ENCODE measurements at places on chromosomes 2 and 18.

- no peak for DNase-seq
Observed at GRCh38 chr2:181190711-181191110, 210.3 kb downstream of the UBE2E3 start.

- DNase-seq, result no peak
Observed at GRCh38 chr2:199201539-199201938, 256.2 kb downstream of the SATB2 start.

- peak; percentile 35 for DNase-seq
Observed at GRCh38 chr2:223944166-223944702, 901 bp downstream of the WDFY1 start.

DNA sequence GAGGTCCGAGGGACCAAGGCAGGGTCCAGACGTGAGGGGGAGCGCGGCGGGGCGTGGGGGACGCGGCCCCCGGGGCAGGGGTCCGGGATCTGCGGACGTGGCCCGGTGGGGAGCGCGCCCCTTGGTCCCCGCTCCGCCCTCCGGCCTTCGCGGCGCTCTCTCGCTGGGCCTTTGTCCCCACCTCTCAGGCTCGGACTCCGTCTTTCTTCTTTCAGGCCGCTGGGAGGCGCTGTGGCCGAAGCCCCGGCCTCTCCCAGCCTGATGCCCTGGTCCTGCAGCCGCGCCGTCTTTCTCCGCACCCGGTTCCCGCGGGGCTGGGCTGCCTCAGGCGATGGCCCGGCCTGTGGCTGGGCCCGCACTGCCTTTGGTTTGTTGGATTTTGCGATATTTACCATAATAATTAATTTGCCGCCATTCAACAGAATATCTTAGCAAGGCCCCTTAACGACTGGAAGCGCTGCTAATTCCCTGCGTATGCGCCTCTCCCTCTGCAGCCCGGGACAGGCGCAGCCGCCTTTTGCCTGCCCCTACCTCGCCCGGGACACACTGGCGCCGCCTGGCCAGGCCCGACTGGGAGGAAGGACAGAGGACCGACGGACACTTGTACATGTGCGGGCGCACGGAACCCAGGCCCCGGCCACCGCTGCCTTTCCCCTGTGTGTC lies 10.8 kb downstream of the SIX3 start:
- DNase-seq, result peak; percentile 52

DNA sequence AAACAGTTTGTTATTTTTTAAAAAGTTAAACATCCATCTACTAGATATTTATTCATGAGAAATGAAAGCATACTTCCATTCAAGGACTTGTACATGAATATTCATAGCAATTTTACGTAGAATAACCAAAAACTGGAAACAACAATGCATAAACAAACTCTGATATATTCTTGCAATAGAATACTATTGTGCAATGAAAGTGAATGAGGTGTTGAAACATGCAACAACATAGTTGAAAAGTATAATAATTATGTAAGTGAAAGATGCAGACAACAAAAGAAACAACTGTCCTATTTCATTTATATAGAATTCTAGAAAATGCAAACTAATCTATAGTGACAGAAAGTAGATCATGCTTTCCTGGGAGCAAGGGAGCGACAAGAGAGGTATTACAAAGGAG lies 206.6 kb upstream of the KLHL29 start:
- DNase-seq, result no peak

- no peak for DNase-seq
Observed at GRCh38 chr2:168119515-168120141, 127.8 kb downstream of the STK39 start.

DNA sequence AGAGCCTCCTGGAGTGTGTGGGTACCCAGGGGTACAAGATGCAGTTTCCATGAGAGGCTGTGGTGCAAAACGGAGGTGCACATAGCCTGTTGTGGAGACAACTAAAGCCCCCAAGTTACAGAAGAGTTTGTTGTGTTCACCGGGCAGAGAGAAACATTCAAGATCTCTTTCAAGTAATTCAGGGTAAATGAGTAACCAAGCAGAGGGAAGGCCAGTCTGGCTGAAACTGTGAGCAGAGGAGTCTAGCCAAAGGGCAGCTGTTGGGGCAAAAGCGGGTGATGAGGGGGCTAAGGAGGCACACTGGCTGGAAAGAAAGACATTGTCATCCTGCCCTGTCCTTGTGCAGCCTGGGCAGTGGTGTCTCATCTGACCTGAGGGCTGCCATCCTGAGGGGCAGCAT lies 52.0 kb downstream of the CXCR4 start:
- no peak for DNase-seq

DNA sequence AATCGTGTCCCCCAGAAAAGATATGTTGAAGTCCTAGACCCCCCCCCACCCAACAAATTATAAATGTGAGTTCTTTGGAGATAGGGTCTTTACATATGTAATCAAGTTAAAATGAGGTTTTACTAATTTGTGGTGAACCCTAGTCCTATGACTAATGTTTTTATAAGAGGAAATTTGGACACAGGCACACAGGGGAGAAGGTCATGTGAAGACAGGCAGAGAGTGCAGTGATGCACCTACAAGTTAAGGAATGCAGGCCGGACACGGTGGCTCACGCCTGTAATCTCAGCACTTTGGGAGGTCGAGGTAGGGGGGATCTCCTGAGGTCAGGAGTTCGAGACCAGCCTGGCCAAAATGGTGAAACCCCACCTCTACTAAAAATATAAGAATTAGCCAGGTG lies 5.8 kb upstream of the PMAIP1 start:
- DNase-seq, result no peak

DNA sequence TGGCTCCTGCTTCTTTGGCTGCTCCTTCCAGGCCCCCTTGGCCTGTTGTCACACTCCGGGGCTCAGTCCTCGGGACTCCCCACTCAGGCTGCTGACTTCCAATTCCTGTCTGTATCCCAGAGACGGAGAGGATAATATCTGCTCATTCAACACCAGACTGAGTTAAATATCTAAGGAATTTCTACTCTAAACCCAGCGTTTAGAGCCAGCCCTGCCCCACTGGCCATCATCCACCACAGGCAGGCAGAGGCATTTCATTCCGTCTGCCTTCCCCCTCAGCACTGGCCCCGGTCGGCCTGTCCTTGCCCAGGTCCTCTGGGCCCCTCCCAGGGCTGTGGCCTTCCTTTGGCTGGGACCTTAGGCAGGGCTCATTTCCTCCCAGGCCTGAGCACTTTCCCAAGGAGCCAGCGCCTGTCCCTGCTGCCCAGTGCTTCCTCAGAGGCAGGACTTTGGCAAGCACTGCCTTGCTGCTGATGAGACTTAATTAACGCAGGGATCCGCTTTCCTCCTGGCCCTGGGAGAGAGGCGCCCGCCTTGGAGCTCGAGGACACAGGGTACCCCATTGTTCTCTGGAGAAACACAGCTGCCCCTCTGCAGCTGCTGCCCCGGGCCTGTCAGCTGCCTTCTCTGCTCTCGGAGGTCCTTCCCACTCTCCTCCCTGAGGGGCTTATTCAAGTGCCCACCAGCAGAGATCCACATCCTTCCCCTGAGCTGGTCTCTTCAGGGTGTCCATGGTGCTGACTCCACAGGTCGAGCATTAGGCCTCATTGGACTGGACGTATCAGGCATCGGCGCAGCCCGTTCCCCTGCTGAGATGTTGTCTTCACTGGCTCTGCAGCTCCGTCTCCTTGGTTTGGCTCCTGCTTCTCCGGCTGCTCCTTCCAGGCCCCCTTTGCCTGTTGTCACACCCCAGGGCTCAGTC lies 42.8 kb downstream of the ATOH8 start:
- peak; percentile 86 for DNase-seq

GRCh38 chr2:129936334-129936934 lies 43.0 kb upstream of the RAB6C start:
- DNase-seq, result no peak

DNA sequence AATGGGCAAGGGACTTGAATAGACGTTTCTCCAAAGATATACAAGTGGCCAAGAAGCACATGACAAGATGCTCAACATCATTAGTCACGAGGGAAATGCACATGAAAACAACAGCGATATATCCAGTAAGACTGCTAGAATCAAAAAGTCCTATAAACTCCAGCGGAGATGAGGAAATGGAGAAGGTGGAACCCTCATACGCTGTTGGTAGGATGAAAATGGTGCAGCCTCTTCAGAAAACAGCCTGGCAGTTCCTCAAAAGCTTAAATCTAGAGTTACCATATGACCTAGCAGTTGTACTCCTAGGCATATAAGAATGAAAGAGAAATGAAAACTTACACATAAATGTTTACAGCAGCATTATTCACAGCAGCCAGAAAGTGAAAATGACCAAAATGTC lies 48.1 kb downstream of the HPCAL1 start:
- no peak for DNase-seq

DNA sequence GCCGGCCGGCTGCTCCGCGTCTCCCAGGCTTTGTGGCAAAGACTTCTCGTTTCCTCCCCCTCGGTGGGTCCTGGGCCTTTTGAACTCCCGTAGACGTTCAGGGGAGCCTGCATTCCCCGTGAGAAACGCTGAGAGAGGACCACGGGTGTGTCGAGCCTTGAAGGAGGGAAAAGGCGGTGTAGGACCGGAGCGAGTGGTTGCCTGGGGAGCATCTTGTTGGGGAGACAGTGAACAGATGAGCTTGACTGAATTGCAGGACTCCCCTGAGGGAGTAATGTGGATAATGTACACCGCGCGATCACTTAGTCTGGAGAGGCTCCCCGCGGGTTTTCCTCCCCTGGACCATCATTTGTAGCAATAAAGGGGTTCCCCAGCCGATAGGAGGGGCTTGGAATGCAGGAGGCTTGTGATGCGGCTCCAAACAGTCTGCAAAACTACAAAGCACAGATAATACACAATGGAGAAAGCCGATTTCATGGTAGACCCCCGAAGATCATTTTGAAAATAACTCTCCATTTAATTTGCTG lies 769 bp downstream of the ALMS1 start:
- no peak for DNase-seq

DNA sequence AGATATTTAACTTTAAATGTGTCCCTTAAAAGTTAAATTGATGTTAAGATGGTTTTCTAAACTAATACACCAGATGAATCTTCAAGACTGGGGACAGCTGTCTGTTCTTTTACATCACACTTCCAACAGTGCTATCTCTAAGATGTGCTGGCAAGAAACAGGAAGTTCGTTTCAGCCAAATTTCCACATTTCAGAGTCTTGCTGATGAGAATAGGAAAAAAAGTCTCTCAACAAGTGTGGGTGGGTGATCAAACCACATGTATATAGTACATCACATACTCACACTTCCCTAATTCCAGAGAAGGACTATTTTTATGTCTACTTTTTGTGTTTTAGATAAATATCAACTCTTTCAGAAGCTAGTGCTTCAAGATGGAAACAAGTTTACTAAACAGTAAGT lies 1712.8 kb upstream of the TMEFF2 start:
- no peak for DNase-seq

- DNase-seq, result peak; percentile 91
Observed at GRCh38 chr2:181891258-181891965, at the start of gene ITPRID2. Gene ITPRID2 (plus strand): TSS chr2:181891730. CDS start chr2:181892067, 337 bp downstream.

GRCh38 chr2:189144700-189145211 lies 34.8 kb downstream of the COL5A2 start:
- DNase-seq, result no peak

DNA sequence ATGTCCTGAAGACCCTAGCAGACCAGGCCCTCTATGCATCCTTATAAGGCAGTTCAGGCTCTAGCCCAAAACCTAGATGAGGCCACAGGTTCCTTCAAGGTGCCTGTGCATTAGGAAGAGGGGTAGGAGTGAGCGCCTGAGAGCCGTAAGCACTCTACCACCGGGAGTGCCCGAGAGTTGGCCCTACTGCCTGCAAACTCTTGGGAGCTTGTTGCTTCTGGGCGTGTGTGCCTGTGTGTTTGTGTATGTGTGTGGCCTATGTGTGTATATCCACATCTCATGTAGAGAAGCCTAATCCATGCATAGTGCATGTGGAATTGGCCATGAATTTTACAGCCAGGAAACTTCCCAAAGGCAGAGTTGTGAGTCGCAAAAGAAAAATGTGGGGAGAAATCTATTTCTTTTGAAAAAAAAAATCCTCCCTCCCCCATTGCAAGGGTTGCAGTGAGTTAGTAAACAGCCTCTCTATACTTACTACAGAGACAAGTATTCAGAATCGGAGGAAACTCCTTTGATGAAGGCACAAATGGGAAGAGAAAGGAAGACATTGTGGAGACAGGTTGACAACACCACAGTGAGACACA lies 96.8 kb downstream of the ADD2 start:
- no peak for DNase-seq

DNA sequence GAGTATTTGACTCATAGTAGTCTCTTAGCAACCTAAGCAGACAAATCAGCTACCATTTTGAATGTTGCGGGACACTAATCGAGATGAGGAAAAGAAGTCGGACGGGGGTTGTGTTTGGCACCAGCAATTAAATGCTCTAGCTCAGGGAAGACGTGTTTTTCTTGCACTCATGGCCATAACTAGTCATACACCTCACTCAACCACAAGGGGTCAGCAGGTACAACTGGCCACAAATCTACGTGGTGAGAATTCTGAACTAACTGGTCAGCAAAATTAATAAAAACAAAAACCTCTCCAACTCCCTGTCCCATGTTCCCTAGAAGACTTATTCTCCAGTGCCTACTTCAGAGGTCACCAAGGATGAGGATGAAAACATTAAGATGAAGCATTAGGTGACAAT lies 1467.8 kb downstream of the DPP10 start:
- no peak for DNase-seq

GRCh38 chr2:121567957-121568409 lies 37.3 kb downstream of the RNU4ATAC start:
- DNase-seq, result no peak

- DNase-seq, result no peak
Observed at GRCh38 chr18:26710470-26711096, 154.9 kb downstream of the AQP4 start.

DNA sequence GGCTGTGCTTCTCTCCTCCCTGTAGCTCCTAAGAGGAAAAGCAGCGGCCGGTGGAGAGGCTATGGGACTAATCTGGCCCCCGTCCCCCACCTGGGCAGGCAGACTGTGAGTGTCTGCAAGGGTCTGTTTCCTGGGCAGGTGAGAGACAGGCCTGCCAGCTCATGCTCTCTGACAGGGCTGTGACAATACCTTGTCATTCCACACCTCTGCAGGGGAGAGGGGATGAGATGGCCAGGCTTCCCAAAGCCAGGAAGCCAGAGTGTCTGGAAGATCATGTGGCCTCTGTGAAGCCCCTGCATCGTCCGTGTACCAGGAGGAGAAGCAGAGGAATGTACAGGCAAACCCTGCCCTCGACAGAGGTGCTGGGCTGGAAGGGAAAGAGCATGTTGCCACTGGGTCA lies 142.5 kb upstream of the GATA6 start:
- DNase-seq, result no peak

Data from MG63 (cell line).